ENCODE measurements at places on chromosomes 13 and 19.

- no peaks in the 10 kb centered on the region for H3K27me3 ChIP-seq
- peak overlapping the region; percentile 97 for H3K27ac ChIP-seq
- H3K4me3 ChIP-seq = peak overlapping the region; percentile 97
Measured at GRCh38 chr19:40799558-40800338, 757 bp downstream of the EGLN2 start.

DNA sequence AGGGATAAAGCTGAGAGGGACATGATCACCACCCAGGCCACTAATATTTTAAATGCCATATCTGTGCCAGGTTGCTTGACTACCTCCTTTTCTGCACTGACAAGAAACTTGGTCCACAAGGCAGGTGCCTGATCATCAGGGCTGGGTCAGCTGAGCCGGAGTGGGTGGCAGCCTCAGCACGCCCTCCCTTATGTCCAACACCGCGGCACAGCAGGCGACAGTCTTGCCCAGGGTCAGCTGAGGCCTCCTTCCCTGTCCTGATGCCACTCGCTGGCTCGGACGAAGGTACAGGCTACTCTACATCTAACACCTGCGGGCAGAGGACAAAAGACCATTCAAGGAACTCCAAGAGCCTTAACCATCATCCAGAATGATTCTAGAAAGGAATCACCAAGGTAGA is 16.9 kb downstream of the ZC3H4 start:
- peaks cover 64% of the 10 kb centered on the region for H3K4me1 ChIP-seq
- no peak for DNase-seq
- H3K27me3 ChIP-seq = no peaks in the 10 kb centered on the region
- H3K36me3 ChIP-seq = peaks cover 15% of the 10 kb centered on the region
- no peak overlapping the region for H3K4me3 ChIP-seq

- H3K27ac ChIP-seq = no peak overlapping the region
- no peaks in the 10 kb centered on the region for H3K27me3 ChIP-seq
- no peaks in the 10 kb centered on the region for H3K36me3 ChIP-seq
Measured at GRCh38 chr19:844546-844971, 3.8 kb downstream of the PRTN3 start.

DNA sequence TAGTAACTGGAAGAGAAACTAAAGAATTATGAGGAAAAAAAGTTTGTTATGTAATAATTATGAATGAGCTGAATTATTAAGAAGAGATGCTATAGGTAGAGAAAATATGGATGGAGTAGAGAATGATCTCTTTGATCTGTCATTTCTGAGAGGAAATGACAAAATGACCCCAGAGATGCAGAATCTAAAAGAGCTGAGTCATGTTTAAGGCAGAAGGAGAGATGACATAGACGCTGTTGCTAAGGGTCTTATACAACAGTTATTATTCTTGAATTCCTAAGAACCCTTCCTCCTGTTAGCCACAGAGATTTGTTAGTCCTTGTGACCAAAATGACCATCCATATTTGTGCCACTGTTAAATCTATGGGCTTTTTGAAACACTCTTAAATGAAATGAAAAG is 58.3 kb upstream of the FREM2 start:
- no peak for DNase-seq
- no peaks in the 10 kb centered on the region for H3K4me1 ChIP-seq
- H3K36me3 ChIP-seq = no peaks in the 10 kb centered on the region
- H3K4me3 ChIP-seq = no peak overlapping the region

DNA sequence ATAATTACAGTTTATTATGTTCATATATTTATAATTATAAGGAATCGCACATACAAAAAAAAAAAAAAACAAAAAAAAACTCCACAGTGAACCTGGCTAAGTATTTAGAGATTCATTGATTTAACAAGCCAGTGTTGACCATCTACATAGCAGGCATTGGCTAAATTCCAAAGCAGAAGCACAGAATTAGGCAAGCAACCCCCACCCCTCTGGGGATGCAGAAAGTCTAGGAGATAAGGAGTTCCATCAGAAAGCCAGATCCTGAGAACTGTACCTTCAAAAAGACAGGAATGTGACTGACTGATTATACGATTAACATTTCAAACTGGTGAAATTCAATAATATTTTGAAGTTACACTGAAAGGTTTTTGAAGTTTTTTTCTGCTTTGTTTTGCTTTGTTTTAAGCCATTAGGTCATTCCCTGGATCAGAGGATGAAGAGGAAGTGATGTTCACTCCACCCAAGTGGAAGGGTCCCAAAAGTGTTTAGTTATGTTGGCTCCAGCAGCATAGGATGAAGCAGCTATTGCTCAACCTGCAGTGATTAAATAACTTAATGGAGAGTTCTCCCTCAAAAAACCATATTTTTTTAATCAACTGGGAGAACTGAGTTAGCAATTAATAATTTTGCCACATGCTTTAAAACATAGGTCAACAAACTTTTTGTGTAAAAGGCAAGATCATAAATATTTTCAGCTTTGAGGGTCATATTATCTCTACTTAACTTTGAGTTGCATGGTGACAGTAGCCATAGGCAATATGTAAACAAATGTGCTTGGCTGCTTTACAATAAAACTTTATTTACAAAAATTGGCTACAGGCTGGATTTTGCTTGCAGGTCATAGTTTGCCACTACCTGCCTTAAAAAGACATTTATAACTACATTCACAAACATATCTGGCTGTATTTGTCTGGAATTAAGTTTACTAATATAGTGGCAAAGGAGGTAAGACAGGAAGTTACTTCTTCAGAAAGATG is 49.6 kb downstream of the DOCK9 start:
- H3K4me1 ChIP-seq = no peaks in the 10 kb centered on the region
- H3K27me3 ChIP-seq = no peaks in the 10 kb centered on the region
- H3K4me3 ChIP-seq = no peak overlapping the region
- DNase-seq = no peak
